Stimulated activated CD4-positive, alpha-beta T cell treated with anti-CD3 and anti-CD28 coated beads, TNF-alpha, amount 100 ng/mL, for 1 hour (primary cell): ENCODE measurements at places on chromosomes 2 and 18.

DNA sequence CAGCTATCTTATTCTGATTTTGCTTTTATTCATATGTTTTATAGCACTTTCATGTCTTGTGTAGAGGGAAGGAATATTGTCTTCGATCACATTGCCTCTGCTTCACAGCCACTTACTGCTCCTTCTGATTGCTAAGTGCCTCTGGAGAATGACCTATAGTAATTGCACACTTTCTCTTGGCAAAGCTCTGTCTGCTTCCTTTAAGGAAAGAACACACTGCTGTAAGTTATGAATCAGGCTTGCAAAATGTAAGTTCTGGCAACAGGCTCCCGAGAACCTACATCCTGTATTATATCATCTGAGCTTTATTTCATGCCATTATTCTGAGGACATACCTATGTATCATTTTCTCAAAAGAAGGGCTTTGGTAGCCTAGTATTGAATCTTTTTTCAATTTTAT lies 170.7 kb downstream of the ZNF804A start:
- DNase-seq = no peak

DNA sequence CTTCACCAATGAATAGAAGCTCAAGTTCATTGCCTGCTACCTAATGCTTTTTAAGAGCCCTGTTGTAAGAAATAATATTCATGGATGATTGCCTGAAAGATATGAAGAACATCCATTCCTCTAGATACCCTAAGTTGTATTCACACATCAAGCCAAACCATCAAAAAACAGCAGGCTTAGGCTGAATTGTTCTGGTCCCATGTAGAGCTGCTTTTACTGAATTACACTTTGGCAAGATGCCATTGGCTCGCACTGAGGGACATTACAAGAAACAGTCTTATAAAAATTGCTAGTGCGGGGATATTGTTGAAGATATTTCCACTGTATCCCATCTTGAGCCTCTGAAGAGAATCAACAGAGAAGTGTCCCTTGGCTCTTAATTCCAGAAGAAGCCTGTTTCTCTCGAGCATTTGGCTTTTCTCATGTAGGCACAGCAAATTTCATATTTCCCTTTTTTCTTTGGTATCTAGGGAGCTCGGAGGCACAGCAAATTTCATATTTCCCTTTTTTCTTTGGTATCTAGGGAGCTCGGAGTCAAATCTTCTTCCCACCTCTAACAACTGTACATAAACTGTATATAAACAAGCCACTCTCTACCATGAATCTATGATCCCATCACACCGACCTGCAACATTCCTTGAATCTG lies 107.5 kb downstream of the COLEC12 start:
- no peak for DNase-seq

GRCh38 chr2:182197529-182197928 lies 211.9 kb downstream of the PPP1R1C start:
- no peak for DNase-seq

DNA sequence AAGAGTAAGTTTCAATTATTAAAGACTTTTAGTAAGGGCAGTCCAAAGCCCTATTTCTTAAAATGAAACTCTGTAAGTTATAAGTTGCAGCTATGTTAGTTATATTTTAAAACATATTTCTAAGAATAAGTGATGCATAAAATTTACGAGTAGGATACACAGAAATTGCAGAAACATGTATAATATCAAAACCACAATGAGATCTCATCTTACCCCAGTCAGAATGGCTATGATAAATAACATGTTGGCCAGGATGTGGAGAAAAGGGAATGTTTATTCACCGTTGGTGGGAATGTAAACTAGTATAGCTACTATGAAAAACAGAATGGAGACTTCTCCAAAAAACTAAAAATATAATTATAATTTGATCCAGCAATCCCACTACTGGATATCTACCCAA lies 201.2 kb downstream of the CBLN2 start:
- DNase-seq = no peak

DNA sequence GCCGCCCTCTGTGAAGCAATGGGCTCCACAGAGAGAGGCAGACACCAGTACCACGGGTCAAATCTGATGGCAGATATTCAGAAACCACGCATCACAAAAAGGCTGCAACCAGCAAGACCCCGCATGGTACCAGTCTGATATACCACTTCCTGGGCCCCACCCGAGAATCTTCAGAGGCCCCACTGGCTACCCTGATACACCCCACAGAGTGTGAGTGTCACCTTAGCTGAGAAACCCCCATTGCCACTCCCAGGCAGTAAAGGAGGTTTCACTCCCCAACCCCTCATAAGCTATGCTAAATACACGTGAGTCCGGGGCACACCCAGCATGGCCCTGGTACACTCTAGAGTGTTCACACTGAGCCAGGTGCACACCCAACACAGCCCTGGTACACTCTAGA lies 160.0 kb downstream of the EIPR1 start:
- no peak for DNase-seq

DNA sequence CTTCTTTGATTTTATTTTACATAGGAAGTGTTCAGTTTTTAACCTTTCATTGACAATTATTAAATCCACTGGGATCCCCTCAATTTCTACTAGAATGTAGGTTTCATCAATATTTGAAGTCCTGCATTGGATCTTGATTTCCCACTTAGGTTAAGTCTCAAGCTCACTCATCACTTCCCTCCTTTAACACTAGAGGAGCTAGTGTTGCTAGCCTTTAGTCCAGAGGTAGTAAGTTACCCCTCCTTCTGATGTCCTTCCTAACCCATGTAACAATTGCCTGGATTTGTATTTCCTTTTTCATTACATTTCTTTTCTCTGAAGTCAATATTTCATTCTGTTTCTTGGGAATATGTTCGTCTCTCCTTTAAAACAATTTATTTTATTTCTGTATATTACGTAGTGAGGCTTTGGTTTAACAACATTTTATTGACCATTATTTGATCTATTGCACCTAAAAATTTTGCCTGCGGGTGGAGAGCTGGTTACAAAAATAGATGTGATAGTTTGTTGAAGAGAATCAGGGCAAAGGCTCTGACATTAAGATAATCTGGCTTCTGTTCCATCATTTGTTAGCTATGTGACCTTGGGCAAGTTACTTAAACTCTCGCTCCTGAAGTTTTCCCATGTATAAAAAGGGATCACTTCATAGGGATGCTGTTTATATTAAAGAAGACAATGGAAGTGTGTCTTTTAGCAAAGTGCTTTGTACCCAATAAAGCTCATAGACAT lies 833.0 kb downstream of the SLC4A3 start:
- DNase-seq = no peak

DNA sequence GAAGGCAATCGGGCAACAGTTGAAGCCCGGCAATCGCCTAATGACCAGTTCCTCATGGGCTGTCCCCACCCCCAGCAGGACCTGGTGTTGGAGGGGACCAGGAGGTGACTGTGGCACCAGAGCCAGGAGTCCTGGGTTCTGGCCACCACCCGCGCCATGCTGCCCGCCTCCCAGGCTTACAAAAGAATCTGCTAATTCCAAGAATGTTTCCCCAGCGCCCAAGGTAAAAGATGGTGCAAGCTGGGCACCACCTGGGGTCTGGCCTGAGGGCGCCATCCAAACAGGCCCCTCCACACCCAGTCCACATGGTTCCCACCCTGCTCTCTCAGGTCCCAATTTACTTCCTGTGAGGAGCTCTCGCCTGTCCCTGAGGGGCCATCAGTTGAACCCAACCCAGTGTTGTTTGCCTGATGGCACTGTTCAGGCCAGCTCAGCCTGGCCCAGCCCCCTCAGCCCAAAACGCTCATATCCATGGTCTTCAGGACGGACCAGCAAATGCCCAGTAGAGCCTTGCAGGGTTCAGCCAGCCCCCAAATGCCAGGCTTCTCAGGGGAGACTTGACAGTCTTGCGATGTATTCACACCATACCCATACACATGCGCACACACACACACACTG lies 5.1 kb downstream of the SDC1 start:
- no peak for DNase-seq

GRCh38 chr2:15588329-15588919 lies 3.2 kb upstream of the DDX1 start:
- no peak for DNase-seq

DNA sequence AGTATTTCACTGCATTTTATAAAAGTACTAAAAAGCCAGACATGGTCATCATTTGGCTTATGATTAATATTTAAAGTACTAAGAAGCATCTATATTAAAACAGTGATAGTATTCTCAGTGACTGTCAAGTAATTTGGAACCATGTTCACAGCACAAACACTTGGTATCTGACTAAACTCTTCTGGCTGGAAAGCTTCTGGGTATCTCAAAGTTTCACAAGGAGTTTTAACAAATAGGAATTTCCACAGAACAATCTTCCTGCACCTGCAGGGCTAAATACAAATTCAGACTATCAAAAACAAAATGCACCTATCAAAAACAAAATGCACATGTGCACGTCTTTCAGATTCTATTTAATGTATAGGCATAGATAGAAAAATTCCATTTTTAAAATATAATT lies 158.8 kb downstream of the L3MBTL4 start:
- DNase-seq = no peak

GRCh38 chr18:22563164-22563583 lies 145.5 kb upstream of the CTAGE1 start:
- DNase-seq = no peak

- DNase-seq = no peak
Observed at GRCh38 chr2:76613330-76613729, 902.6 kb upstream of the GCFC2 start.

DNA sequence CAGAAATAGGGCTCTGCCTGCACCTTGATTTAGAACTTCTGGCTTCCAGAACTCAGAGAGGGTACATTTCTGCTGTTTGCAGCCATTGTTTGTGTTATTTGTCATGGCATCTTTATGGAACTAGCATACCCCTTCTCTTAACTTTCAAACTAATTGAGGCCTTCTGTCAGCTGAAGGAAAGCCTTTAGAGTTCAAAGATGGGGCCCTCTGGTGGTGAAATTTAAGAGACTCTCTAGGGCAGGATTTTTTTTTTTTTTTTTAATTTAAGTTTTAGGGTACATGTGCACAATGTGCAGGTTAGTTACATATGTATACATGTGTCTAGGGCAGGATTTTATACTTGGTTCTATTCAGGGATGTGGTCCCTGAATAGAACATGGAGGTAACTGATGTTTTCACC lies 260.6 kb upstream of the LINC00305 start:
- no peak for DNase-seq

GRCh38 chr2:172489681-172490080 lies 62.3 kb downstream of the ITGA6 start:
- no peak for DNase-seq

DNA sequence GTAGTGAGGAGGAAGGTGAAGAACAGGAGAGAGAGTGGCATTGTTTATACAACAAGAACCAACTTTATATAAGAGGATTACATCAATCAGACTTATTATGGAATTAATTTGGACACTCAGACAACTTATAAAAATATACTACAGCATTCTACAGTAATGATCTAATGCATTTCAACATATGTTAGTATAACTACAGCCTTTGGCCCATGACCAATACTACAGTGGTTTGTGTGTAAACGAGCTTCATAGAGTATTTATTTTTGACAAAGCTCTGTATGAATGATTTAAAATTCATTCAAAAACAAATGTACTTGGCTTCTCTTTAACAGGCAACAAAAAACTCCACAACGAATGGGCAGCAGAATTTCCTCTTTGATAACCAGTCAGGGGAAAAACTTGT lies 72.8 kb downstream of the ZNF521 start:
- DNase-seq = no peak

GRCh38 chr2:23411752-23412431 lies 26.9 kb downstream of the KLHL29 start:
- DNase-seq = no peak

DNA sequence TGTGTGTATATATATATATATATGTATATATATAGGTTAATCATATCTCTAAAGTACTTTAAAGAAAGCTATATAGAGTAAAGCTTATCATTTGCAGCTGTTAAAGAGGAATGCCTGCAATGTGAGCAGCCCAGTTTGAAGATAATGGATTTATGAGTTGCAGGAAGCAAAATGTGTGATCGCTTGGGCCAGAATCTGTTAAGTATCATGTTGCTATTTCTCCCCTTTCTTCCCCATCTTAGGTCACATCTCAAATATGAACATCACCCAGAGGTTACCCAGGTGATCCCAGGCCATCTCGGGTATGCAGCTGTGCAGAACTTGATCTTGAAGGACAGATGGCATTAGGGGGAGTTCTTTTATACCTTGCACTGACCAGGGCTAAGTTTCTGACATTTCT lies 316.5 kb downstream of the MTX2 start:
- DNase-seq = no peak

DNA sequence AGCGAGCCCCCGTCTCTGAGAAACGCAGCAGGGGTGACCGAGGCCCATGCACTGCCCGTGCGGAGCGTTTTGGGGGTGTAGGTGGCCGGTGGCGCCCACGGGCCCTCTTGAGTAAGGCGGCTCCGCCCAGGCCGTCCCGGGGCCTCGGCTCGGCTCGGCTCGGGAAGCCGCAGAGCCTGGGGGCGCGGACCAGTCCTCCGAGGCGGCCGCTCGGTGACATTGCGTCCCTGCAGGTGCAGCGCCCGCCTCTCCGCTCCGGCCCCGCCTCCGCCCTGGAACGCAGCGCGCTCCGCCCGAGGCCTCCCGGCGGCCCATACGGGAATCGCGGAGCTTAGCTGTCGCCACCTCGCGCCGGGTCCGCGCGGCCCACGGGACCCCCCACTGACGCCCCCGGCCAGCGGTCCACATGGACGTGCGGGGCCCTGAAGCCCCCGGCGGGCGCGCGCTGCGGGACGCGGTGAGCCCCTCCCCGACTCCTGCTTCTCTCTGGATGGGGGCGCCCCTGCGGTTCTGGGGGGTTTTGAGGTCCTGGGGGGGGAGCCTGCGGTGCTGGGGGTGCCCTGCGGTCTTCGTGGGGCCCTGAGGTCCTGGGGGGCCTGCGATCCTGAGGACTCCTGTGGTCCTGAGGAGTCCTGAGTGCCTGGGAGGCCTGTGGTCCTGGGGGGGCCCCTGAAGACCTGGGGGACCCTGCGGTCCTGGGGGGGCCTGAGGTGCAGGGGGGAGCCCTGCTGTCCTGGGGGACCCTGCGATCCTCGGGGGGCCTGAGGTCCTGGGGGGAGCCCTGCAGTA lies at the start of gene HSBP1L1:
HSBP1L1 (plus strand) TSS at position 314 of the 789 bp plus-strand sequence; CDS start at position 407, 93 bp downstream.
- DNase-seq = peak; percentile 38

- no peak for DNase-seq
Observed at GRCh38 chr2:175372704-175373701, 191.5 kb upstream of the ATP5MC3 start.

GRCh38 chr18:76054156-76054555 lies 440.9 kb downstream of the ZNF516 start:
- no peak for DNase-seq

- DNase-seq = no peak
Observed at GRCh38 chr18:10051877-10052631, 138.2 kb downstream of the VAPA start.

GRCh38 chr2:214127571-214127970 lies 283.3 kb upstream of the VWC2L start:
- DNase-seq = no peak
